ENCODE measurements at places on chromosomes 11 and 22.
A peak's percentile ranks its signal among the peaks of the same experiment; 100 is the strongest.

DNA sequence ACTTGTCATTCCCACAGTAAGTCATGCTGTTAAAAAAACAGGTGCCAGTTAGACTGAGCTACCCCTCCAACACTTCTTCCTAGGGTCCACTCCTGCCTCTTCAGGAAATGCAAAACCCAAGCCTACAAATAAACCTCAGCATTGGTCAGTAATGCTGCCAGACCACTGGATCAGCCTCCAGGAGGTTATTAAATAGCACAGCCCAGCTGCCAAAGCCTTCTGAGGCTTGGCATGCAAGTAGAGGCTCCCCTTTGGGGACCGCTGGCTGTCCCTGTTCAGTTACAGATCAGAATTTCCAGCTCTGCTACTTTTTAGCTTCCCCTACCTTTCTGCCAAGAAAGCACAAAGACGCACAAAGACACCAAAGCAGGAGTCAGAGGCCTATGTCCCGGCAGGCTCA is 33.3 kb downstream of the ABTB2 start:
- no peak for DNase-seq

DNA sequence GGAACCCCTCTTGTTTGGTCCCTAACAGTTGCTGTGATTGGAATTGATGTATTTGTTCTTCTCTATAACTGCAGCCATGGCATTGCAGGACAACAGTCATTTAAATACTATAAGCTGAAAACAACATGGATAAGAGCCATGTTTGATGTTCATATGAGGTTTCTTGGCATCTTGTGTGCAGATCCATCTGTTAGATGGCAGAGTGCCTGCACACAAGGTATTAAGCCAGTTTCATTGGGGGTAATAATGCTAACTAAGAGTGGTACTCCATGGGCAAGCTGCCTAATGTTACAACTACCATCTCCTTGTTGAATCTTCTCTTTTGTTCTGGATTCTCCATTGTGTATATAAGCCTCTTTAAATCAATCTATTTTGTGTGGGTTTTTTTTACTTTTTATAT is 206.0 kb upstream of the CHORDC1 start:
- DNase-seq: no peak

DNA sequence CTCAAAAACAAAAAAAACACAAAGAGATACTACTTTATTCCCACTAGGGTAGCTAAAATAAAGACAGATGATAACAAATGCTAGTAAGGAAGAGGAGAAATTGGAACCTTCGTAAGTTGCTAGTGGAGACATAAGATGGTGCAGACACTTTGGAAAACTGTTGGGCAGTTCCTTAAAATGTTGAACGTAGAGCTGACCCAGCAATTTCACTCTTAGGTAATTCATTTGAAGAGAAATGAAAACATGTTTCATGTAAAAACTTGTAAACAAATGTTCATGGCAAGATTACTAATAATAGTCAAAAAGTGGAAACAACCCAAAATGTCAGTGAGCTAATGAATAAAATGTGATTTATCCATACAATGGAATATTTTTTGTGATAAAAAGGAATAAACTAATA is 29.2 kb upstream of the ACAT1 start:
- DNase-seq: no peak

GRCh38 chr11:121927789-121928188 is 188.2 kb downstream of the BLID start:
- DNase-seq: no peak

DNA sequence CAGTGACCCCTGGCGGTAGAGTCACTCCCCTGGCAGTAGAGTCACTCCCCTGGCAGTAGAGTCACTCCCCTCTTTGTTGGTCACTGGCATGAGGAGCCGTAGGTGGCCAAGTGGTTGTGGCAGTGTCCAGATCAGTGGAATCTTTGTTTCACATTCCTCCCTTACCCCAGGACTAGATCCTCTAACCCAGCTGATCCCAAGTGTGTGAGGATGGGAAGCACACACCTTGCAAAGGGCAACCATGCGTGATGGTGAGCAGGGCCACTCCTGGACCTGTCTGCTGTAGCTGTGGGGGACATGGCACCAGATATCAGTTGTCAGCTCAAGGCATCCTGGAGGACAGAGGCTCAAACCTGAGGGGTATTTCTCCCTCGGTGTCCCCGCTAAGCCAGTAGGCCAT is 37.8 kb downstream of the OSBP2 start:
- DNase-seq: no peak

- DNase-seq: peak; percentile 9
These were observed 1.8 kb upstream of the NFAM1 start for GRCh38 chr22:42433754-42434682.

GRCh38 chr22:36419912-36420882 is 32.4 kb upstream of the MYH9 start:
- DNase-seq: peak; percentile 42

DNA sequence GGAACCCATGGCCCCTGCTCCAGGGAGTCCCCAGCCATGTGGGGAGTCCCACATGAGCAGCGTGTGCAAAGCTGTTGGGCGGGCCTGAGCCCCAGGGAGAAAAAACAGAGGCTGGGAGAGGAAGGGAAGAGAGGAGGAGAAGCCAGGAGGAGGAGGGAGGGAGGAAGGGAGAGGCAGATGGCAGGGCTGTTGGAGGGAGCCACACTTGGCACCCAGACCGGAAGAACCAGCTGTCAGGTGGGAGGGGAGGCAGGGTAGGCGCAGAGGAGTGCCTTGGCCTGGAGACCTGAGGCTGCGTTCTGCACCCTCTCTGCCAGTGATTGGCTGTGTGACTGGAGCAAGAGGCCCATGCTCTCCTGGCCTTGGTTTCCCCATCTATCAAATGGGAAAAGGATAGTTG is 6.7 kb downstream of the SYNGR1 start:
- no peak for DNase-seq

DNA sequence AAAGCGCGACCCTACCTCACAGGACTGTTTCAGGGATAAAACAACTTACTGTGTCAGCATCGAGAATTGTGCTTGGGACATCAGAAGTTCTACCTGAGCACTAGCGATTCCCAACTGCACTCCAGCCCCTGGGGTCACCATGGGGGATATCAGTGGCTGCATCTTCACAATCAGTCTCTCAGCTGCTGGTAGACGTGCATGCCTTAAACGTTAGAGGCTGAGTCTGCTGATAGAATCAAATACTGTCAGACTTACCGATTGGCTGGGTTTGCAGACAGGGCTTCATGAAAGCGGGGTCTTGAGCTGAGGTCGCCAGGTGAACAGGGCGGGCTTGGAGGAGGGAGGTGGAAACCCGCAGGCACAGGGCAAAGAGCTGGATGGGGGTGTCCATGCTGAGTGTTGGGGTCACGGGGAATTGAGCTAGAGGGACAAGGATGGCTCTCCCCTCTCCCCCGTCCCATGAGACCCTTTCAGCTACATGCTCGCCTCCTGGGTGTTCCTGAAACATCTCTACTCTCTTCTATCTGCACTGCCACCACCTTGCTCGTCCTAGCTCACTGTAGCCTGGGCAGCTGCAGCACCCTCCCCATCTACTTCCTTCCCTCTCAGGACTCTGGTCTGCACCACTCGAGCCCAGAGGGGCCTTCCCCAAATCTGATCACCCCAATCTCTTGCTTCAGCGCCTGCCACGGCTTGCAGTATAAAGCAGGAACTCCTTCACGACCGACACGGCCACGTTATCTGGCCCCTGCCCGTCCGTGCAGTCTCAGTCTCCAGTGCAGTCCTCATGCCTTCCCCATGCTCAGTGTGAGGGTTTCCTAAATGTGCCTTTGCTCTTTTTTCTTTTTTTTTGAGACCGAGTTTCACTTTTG is 43.5 kb downstream of the ST14 start:
- no peak for DNase-seq

GRCh38 chr11:101180481-101180880 is 50.9 kb upstream of the PGR start:
- no peak for DNase-seq

- DNase-seq: peak; percentile 19
These were observed 76.9 kb upstream of the TRIM77 start for GRCh38 chr11:89633135-89633705.

GRCh38 chr22:23232094-23232905 is 52.0 kb downstream of the BCR start:
- no peak for DNase-seq

DNA sequence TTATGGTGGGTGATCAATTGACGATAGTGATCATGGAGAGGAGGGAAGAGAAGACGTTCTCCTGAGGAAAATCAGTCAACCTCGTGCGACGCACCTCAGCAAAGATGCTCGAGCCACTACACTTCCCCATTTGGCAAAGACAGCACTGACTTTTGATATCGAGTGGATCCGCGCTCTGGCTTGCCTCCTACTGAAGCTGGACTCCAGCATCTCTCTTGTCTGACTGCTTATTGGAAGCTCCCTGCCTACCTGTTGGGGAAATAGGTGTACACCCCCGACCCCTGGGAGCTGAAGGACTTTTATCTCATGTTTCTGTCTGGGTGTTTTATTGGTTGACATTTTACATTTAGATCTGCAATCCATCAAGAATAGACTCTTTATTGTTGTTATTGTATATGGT is 476.8 kb upstream of the B3GAT1 start:
- DNase-seq: no peak

GRCh38 chr11:31132531-31133421 is 236.8 kb downstream of the DCDC1 start:
- DNase-seq: no peak

DNA sequence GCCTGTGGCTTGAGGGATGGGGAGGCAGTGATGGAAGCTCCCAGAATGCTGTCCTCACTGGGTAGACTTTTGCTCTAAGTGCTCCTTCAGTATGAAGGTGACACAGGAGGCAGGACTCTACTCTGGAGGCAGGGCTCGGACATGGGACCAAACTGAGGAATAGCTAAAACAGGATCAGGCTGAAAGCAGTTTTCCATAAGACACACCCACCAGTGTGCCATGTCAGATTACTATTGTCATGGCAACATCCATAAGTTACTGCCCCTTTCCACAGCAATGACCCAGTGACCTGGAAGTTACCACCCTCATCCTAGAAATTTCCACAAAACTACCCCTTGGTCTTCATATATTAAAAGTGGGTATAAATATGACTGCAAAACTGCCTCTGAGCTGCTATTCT is 43.6 kb upstream of the GALNT18 start:
- no peak for DNase-seq

DNA sequence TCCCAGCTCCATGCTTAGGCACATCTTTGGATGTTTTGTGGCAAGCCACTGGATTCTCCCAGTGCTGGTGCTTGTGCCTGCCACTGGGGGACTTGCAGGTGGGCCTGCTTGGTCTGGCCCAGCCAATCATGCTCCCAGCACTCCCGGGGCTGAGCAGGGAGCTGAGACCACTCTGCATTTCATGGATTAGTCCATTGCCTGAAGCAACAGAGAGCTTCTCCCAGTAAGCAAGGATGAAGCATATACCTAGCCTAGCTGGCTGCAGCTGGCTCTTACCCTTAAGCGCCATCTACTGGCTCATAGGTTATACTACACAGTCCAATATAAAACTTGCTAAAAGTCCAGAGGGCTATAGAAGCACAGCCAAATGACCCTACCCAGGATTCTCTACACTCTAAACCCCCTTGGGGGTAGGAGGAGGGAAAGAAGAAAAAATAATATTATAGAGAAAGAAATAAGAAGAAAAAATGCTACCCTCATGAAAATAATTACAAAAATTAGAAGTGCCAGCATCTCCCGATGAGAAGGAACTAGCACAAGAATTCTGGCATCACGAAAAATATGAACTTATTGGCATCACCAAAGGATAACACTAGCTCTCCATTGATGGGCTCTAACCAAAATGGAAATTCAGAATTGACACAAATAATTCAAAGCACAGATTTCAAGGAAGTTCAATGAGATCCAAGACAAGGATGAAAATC is 275.3 kb downstream of the C11orf87 start:
- peak; percentile 86 for DNase-seq

All from DMS53 (cell line).